Ammon's horn (tissue), 1 donor: ENCODE measurements at places on chromosomes 4 and X.
A peak's percentile ranks its signal among the peaks of the same experiment; 100 is the strongest.

- no peak for DNase-seq
Observed at GRCh38 chr4:3526456-3526855, 5.8 kb downstream of the LRPAP1 start.

- DNase-seq: peak; percentile 37
Observed at GRCh38 chr4:145541346-145541745, 59.7 kb downstream of the SMAD1 start.

DNA sequence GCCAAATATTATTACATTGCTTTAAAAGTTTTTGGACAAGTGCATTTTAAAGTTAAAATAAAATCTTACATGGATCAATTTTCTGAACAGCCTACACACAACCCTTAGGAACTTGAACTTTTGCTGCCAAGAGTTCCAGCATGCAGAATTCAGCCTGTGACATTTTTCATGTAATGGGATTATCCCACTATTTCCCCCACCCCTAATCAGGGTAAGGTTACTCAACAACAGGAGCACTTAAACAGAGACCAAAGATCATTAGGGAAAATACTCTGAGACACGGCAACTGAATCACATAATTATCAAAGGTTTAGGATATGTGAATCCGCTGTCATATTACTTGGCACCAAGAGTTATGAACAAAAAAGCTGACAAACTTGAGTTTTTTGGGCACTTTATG is 47.2 kb downstream of the IQCM start:
- DNase-seq: no peak

GRCh38 chr4:122851568-122851967 is 24.9 kb downstream of the FGF2 start:
- no peak for DNase-seq

GRCh38 chr4:8744083-8744805 is 127.4 kb downstream of the HMX1 start:
- DNase-seq: no peak

DNA sequence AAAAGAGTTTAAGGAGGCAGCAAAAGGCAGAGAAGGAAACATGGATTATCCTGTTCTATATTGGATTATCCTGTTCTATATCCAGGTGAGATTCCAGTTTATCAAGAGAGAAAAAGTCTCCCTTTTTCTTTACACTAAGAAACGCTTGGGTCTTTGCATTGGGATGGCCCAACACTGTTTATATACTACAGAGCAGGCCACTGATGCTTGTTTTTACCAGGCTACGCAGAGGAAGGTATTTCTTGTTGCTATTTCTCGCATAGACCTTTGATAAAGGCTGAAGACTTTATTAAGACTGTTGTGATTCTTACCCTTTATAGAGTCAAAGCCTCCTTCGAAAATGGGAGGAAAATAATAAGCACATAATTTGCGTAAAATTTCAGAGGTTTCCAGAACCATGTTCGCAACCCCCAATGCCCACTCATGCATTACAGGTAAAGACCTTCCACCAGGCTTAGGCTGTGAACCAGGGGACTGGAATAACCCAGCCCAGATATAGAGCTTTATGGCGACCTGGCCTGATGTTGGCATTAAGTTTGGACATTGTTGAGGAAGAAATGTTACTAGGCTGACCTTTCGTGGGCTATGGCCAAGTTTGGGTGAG is 218.3 kb downstream of the PTTG2 start:
- no peak for DNase-seq

DNA sequence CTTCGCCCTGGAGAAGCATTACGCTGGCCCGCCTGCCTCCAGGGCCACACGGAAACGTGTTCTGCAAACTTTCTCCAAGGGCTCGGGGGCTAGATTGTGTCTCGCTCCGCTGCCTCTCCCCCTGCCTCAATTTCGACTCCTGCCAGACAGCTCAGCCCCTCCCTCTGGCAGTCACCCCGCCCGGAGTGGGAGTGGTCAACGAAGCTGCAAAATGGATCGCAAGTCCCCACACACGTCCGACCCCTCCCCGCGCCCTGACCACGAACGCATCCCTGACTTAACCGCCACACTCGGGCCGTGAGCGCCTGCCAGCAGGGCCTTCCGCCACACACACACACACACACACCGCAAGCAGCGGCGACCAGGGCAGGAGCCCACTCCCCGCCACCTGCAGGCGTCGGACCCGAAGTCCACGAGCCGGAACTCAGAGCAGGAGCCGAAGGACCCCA is 47.0 kb upstream of the NKAP start:
- no peak for DNase-seq

- no peak for DNase-seq
Observed at GRCh38 chrX:132435222-132435621, 53.6 kb downstream of the MBNL3 start.

DNA sequence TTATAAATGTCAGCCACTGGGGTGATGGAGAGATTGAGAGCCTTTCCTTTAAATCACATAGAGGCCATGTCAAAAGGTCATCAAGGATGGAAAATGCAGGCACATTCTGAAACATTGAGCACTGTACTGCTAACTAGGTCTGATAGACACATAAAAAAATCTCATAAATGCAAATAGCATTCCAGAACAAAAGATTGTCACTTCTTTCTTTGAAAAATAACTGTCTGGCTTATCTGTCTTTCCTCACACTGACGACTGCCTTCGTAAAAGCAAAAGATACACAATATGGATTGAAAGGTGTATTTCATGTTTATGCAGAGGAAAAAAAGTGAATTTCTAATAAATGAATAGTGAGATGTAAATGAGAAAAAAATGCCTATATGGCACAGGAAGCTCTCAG is 59.9 kb downstream of the PABPC4L start:
- DNase-seq: no peak

DNA sequence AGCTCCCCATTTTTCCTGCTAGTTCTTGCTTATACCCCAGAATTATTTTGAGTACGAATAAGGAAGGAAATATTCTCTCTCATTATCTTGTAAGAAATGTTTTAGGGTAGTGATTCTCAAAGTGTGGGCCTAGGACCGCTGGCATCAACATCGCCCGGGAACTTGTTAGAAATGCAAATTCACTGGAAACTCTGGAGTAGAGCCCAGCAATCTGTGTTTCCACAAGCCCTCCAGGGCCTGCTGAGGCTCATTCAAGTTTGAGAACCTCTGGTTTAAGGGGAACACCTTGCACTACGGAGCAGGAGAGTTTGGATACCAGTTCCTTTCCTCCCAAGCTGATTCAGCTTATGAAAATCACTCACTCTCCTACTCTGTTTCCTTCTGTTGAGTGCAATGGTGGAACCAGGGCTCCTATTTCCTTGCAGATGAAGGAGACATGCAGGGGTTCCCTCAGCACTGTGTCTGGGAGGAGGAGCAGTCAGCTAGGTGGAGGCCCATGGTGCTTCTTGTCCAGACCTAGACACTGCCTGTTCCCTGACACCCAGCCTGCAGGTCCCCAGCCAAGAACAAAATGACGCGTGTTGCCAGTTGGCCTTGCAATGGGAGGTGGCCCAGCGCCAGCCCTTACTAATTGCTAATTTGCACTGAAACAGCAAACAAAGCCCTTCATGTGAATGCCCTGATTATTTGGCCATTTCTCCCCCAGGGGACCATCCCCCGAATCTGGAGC is 68.5 kb downstream of the CYTL1 start:
- DNase-seq: peak; percentile 77

- no peak for DNase-seq
Observed at GRCh38 chrX:23901060-23901459, 6.7 kb downstream of the APOO start.

DNA sequence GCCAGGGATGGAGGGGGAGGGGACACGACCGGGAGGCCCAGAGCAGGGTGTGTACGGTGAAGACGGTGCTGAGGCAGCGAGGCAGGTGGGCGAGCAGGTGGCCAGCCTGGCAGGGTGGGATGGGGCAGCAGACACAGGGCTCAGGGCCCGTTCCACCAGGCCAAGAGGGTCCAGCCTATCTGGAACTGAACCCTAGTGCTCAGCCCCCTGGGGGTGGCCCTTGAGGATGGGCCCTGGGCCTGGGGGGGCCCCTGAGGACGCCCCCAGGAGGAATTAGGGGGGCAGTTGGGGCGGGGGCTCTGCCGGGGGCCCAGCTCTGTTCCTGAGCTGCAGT is 3.0 kb upstream of the HGFAC start:
- no peak for DNase-seq

DNA sequence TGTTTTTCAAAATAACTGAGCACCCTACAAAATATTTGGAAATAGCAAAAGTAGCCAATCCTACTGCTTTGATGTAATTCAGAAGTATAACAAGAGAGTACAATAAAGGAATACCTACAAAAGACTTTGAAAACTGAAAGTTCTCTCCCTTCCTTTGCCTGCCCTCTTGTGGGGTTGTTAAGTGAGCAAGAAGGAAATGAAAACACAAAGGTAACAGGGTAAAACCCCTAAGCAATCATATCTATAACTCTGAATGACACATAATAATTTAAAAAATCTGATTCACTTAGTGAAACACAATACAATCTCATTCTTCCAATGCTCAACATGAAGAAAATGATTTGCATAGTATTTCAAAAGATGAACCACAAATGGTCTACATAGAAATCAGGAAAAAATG is 98.2 kb downstream of the FRYL start:
- no peak for DNase-seq

DNA sequence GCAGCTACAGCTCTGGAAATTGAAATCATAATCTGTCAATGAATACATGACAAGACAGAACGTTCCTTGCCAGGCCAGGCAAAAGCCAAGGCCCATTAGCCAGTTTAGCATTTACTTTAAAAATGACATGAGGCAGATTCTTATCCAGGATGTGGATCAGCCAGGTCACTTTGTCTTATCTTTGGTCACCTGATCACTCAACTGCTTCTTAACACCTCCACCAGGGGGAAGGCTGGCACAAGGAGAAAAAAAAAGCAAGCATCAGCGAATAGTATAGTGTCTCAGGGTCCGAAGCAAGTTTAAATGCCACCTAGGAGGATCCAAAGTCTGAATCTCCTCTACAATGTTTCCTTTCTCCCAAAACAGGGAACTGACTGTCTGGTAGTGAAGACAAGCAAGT is 18.8 kb downstream of the ATP1B4 start:
- DNase-seq: no peak
